Ureter (tissue), 1 donor: ENCODE measurements at places on chromosomes 2 and 18.

- no peak for DNase-seq
Observed at GRCh38 chr2:180356676-180357075, 349.6 kb upstream of the CWC22 start.

DNA sequence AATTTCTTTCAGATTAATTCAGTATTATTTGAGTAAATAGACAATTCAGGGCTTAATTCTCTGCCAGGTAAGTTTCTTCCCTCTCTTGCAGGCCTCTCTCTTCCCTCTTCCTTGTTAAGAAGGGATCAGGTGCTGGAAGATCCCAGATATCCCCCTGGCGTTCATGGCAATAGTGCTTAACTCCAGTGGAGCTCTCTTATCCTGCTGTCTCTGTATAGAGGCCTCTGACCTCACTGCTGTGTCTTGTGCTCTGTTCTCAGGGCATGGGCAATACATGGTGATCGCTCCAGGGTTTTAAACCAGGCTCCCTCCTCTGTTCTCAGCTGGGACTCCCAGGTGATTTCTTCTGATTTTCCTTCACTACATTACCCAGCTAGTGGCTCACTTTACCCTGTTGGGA, 226.8 kb downstream of the MC4R start:
- DNase-seq = no peak

DNA sequence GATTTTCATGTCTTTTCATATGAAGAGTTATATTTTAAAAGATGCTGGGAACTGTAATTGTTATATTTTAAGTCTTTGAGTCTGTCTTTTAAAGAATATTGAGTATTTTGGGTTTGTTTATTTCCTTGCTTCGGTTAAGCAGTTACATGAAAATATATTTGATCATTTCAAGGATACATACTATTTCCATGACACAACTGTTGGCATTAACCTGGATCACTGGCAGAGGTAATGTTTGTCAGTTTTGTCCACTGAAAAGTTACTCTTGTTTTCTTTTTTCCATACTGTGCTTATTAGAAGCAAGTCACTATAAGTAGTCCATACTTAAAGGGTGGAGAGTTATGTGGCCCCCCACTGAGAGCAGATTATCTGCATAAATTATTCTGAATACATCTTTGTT, 1142.0 kb upstream of the TMEFF2 start:
- no peak for DNase-seq

GRCh38 chr2:66437109-66437690, 2.3 kb downstream of the MEIS1 start:
- DNase-seq = no peak

GRCh38 chr2:73243884-73244570, 9.9 kb downstream of the CCT7 start:
- no peak for DNase-seq

DNA sequence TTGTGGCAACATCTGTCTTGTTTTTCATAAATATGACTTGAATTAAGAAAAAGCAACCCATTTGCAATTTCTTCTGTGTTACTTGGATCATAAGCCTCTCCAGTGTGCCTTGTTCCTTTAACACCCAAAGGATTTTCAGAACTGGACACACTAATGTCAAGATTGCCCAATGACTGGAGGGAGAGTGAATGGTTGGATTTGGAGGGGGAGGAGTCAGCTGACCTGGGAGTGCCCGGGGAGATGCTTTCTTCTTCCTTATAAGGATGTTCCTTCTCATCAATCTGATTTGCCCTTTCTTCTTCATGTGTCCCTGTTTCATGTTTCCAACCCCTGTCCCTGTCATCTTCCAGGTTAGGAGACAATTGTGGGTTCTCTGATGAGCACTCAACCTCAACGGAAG, 48.8 kb downstream of the ALPK2 start:
- no peak for DNase-seq

DNA sequence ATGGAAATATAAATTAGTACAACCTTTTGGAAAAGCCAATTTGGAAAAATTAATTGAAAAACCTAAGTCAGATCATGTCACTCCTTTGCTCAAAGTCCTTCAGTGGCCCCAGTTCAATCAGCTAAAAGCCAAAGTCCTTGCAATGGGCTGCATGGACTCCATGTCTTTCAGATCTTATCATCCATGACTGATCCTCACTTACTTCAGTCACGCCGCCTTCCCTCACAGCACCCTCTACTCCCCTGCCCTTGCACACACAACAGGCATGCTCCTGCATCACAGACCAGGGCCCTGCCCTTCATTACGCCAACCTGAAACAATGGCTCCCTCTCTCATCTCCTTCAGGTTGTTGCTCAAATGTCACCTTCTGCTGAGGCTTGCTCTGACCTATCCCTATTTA, 15.6 kb downstream of the KANSL3 start:
- no peak for DNase-seq

- DNase-seq = no peak
Observed at GRCh38 chr2:239401881-239402233, 1.0 kb upstream of the HDAC4 start.

GRCh38 chr18:984004-984403, 79.3 kb downstream of the ADCYAP1 start:
- no peak for DNase-seq

DNA sequence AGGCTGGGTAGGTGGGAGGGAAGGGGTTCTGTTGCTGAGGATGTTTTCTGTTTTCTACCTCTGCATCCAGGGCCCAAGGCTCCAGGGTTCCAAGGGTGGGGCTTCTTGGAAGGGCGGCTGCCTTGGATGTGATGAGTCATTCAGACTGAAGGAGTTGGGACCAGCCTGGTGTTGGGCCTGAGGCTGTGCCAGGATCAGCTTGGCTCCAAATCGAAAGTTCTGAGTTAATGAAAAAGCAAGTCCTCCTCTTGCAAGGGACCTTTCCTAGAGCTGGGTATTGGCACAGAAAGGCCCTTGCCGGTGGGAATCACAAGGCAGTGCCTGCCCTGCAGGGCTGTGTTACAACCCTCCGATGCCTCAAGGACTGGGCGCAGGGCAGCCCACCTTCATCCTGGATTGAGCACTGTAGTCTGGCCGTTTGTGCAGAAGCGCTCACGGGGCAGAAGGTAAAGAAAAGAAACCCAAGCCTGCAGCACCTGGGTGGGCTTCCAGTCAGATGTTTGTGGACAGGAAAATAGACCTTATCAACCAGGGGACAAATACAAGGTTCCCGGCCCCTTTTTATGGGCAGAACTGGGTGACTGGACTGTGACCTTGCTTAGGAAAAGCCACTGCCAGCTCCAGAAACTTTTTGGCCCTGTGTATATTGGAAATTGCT, 52.5 kb upstream of the MCFD2 start:
- peak; percentile 82 for DNase-seq

GRCh38 chr2:124804014-124804940, 779.2 kb downstream of the CNTNAP5 start:
- DNase-seq = no peak

GRCh38 chr18:46378864-46379207, 274.7 kb downstream of the HAUS1 start:
- no peak for DNase-seq

DNA sequence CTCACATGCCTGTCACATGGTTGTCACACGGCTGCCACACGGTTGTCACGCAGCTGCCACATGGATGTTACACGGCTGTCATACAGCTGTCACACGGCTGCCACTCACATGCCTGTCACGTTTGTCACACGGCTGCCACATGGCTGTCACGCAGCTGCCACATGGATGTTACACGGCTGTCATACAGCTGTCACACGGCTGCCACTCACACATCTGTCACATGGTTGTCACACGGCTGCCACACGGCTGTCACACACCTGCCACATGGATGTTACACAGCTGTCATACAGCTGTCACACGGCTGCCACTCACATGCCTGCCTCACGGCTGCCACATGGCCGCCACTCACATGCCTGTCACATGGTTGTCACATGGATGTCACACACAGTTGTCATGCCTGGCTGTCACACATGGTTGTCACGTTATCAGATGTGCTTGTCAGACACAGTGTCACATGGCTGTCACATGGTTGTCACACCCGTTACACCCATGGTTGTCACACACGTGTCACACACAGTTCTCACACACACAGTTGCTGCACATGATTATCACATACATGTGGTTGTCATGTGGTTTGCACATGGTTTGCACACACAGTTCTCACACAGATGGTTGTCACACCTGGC, 19.4 kb downstream of the KCNG2 start:
- DNase-seq = no peak

DNA sequence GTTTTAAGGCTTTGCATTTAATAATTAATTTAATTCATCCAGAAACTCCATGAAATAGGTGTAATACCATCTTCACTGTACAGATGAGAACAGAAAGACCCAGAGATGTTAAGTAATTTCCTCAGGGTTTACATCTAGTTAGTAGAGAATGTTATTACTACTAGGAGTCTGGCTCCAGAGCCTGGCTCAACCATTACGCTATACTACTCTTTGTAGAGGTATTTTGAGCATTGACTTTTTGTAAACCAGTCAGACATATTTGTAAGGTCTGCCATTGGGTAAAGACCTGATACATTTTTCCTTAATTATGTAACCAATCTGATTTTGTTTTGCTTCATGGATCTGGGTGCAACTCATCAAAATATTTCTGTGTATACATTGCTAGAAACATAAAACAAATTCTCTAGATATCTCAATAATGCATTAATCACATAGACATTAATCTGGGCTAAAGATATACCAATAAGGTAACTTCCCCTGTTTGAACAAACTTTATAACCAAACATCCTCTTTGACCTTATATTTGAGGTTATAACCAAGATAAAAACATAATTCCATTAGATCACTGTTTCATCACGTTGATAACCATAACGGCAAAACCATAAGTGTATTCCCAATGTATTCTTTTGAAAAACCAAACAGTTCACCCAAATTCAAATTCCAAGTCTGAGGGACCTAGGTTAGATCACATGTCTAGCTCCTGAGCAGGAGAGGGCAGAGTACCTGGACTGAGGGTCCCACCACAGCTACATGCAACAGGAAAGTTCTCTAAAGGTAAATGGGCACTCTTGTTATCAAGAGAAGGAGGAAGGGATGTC, 135.0 kb downstream of the IKZF2 start:
- no peak for DNase-seq

DNA sequence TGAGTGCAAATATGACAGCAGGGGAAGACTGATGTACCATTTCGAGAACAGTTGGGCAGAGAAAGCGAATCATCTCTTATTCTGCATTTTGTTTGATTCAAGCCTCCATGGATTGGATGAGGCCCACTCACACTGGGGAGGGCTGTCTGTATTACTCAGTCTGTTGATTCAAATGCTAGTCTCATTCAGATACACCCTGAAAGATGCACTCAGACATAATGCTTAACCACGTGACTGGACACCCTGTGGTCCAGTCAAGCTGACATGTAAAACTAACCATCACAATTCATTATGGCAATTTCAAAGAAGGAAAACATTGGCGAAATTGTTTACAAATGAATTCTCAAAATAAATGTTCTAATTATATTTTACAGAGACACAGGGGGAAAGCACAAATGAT, 1210.2 kb downstream of the DPP10 start:
- DNase-seq = no peak

DNA sequence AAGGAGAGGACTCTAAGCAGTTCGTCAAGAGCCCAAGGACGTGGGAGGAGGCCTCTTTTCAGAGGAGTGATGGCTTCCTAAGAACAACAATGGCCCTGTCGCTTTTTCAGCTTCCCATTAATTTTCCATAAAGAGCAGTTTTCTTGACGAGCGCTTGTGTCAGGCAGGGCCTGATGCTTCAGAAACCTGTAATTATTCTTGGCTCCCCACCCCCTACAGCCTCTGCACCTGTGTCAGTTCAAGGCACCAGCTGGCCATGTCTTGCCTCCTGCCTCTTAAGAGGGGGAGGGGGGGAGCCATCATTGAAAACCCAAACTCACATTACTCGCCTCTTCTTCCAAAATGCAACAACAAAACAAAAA, 32.3 kb downstream of the KLF7 start:
- DNase-seq = no peak

DNA sequence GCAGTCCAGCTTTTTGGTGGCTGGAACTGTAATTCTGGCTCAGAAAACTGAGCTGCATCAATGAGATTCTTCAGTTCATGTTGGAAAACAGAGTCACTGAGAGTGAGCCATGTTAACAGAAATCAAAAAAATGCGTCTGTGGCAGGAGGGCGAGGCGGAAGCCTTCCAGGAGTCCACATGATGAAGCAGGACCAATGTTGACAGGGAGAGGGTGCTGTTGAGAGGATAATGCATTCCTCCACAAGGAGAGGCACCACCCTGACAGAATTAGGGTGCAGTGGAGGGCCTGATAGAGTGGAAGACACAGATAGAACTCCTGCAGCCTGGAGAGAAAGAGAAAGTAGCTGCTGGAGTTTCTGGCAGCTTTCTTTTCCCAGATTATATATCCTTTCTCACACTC, 111.5 kb downstream of the MGAT5 start:
- DNase-seq = no peak

- DNase-seq = no peak
Observed at GRCh38 chr2:217897816-217898806, 104.7 kb downstream of the TNS1 start.

- DNase-seq = no peak
Observed at GRCh38 chr2:52144590-52144989, 1112.7 kb upstream of the NRXN1 start.

DNA sequence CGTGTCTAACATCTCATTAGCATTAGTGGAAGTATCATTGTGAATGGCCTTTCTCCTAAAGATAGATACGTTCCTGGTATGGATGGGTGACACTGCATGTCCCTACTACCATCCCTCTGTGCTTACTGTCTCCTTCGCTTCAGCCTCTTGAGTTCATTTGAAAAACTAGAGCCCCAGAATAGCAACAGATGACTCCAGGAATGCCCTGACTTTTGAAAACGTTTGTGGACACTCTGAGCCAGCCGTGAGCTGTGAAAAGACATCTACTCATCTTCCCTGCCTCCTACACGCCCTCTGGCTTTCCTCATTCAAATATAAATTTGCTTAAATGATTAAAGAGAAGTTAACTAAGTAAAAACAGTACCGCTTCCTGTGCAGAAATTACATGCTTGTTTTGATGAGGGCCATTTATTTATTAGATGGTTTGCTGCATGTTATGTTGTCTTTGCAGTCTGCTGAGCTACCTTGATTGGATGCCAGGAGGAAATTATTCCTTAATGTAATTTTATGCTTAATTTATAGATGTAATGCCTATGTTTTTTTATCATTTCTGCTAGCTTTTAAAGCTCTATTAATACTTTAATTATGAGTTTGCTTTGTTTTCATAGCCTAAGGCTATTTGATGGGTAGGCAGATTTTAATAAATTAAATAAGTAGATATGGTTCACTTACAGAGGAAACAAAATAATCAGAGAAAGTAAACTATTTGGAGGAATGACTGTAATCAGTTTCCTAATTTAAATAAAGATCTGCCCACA, 32.1 kb upstream of the MYO3B start:
- no peak for DNase-seq

- peak; percentile 42 for DNase-seq
Observed at GRCh38 chr2:42794271-42795046, 2.1 kb upstream of the HAAO start.

DNA sequence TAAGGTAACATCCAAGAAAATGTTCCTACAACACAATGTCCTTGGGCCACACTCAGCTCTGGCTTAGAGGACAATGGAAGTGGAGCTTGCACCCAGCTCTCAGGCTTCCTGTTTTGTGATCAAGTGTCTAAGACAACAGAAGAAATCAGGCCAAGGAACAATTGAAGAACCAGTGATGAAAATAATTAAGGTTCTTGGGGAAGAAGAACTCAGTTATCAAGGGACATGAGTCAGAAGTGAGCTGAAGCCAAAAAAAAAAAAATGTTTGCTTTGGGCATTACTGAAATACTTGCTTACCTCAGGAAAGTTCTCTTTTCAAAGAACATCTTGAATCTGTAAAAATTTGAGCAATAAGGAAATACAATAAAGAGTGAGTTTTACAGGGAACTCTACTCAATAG, 299.0 kb downstream of the FBXO15 start:
- no peak for DNase-seq

GRCh38 chr18:53785811-53786210, 438.7 kb downstream of the MBD2 start:
- DNase-seq = no peak
